Mesenteric fat pad (tissue), 1 donor: ENCODE measurements at places on chromosomes 5 and 9.

DNA sequence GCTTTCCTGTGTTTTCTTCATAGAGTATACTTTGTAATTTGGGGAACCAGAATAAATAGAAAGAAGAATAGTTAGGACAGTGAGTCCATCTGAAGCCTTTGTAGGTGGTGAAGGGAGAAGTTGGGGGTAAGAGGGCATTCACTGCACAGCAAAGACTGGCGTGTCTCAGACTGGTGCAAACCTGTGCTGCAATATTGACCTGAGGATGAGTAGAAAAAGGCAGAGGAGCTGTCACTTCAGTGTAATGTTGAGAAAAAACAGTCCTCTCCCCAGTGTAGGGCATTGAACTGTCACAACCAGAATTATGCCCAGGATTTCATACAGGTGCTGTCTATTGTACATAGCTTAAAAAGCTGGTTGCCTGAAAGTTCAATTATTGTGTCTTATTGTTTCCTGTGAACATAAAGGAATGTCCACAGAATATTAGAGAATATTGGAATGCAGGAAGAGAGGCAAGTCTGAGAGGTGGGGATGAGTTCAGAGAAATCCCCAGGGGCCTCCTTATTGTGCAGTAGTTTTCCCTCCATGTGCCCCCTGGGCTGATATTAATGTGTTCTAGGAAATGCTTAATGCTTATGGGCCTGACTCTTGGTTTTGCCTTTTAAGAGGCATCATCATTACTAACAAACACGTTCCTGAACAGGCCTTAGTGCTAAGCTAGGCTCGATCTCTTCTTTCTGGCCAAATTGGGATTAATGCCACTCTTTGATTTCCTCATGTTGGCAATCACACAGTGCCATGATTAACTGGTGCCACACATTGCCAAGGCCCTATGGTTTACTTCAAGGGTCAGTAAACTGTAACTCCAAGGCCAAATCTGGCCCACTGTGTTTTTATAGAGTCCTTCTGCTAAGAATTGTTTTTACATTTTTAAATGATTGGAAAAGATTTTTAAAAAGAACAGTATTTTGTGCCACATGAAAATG, 34.0 kb downstream of the DAPK1 start:
- no peak for DNase-seq

GRCh38 chr9:86322973-86323644, 31.1 kb downstream of the TUT7 start:
- DNase-seq: no peak

DNA sequence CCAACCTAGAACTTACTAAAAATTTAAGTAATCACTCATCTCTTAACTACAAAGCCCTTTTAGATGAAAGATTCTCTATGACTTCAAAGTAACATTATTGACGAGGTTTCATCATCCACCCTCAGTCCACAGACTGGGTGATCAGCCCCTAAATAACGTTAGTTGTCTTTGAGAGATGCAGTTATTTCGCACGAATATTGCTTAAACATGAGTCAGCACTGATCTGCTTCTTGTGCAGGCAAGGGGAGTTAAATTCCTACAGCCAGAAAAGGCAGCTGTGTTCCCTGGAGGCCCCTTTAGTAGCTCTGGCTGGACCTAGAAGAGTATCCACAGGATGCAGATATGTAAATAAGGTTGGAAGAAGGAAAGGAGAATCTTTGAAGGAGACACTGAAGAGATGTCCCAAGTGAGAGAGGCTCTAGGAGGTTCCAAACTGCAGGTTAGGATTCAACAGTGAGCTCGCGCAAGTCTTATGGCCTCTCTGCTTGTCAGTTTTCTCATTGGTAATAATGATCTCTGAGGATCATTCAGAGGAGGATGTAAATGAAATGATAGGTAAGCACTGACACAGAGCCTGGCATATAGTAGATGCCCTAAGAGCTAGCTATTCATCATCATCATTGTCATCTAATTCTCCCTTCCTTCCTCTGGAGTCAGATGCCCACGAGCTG, 122.2 kb upstream of the MAN2A1 start:
- DNase-seq: no peak

- DNase-seq: no peak
Observed at GRCh38 chr5:89972901-89973300, 436.7 kb downstream of the CETN3 start.

- DNase-seq: no peak
Observed at GRCh38 chr5:112356178-112356956, 62.7 kb downstream of the EPB41L4A start.

DNA sequence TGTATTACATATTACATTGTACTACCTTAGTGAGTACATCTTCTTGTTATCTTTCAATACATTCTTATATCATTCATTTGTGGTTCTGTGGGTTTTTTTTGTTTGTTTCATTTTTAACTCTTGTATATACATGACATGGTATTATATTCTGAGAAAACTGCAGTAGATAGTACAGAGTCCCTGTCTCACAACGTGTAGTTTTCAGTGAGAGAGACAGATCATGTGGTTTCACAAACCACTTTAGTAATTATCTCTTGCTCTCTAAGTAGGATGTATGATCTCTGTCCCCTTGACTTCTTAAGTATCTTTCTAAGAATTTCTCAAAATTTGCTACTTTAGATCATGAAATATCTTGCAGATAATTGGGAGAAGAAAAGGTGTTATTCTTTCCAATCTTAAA, 745.9 kb upstream of the CDH9 start:
- DNase-seq: no peak

DNA sequence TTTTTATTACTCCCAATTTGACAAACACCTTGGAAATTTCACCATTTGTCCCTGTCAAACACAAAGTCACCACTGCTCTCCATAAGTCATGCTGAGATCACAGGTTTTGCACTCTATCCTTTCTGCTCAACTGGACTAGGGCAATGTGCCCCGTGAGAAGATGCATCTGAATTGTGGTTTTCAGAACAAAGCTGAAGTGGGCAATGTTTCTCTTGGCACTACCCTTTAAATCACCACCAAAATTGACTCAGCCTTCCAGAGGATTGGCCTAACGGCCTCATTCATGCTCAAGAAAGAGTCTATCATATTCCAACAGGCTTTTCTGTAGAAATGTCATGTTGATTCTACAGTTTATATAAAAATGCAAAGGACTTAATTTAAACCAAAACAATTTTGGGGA, 81.0 kb upstream of the TRIO start:
- no peak for DNase-seq

DNA sequence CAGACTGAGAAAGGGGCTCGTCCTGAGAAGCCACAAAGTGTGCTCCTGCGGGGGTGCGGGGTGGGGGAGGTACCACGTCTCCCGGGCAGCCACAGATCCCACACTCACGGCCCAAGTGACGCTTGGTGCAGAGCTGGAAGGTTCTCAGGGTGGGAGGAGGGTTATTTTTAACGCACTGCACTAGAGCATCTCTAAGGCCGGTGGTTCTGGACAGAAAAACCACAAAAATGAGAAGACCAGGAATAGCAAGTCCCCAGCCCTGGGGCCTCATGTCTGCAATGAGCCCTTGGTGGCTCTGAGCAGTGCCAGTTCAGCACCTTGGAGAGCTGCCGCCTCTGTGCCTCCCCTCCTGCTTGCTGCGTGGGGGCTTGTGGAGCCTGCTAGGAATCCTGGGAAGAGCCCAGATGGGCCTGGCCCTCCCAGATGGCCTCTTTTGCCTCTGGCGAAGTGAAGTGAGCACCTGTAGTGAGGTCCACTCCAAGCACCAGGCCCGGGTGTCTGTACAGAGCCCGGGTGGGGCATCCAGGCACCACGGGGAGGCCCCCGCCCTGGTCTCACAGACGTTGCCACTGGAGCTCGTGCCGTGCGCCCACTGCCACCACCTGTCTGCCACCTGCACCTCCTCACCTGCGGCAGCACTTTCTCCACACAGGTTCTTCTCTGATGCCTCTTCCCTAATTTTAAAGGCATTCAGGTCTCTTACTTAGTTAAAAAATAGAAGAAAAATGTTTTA, 48.9 kb upstream of the CACNA1B start:
- no peak for DNase-seq

- no peak for DNase-seq
Observed at GRCh38 chr9:122954253-122954691, 13.5 kb downstream of the RABGAP1 start.

- no peak for DNase-seq
Observed at GRCh38 chr5:32505756-32506155, 61.2 kb upstream of the ZFR start.

DNA sequence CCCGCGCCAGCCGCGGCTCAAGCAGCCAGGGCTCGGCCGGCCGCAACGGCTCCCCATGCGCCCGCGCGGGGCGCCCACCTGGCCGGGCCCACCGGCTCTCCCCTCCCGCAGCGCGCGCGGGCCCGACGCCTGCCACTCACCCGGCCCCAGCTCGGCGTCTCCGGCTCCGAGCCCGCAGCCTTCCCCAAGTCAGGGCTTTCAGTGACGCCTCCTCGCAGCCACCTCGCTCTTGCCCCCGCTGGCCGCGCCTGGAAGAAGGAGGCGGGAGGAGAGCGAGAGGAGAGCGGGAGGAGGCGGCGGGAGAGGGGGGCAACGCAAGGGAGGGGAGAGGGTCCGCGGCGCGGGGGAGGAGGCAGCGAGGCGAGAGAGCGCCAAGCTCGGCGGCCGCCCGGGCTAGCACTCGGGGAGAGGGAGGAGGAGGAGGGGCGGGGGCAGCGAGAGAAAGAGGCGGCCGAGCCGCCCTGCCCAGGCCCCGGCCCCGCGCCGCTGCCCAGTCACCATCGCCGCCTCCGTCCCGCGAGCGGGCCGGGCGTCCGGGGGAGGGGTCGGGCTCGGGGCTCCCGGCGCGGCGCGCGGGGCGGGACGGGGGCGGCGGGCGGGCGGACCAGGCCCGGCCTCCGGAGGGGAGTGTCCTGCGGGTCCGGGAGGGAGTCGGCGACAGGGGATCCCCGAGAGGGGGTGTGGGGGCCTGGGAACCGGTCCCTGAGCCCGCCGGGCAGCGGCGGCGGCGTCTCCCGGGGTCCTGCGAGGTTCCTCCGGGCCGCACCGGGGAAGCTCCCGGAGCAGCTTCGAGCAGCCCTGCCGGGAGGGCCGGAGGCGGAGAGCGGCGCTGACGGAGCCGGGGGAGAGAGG, at the start of gene LHFPL2:
Gene LHFPL2, minus strand, starts transcription at position 414 of the 852 bp plus-strand sequence. CDS start 138,559 bp downstream, outside the sequence.
- peak; percentile 92 for DNase-seq

- DNase-seq: no peak
Observed at GRCh38 chr5:173774271-173774761, 113.8 kb upstream of the CPEB4 start.

DNA sequence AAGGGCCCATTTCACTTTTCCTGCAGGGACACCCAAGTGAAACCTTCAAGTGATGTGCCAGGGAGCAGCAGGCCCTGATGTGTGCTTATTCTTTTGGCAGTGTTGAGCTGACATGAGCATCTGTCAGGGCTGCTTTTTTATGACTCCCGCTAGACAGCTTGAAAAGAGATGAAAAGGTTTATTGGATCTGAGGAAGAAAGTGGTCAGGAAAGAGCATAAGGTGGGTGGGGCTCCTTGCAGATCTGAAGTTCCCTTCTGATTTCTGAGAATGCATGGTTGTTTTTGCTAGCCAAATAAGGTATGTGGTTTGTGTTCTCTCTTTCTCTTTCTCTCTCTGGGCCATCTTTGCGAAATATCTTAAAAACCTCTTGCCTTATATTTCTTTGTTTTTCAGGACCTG, 316.1 kb downstream of the DMRT2 start:
- DNase-seq: no peak

- DNase-seq: no peak
Observed at GRCh38 chr5:74864823-74865222, 1.4 kb downstream of the FAM169A start.

GRCh38 chr9:115373000-115373709, 255.2 kb upstream of the TNC start:
- DNase-seq: no peak

DNA sequence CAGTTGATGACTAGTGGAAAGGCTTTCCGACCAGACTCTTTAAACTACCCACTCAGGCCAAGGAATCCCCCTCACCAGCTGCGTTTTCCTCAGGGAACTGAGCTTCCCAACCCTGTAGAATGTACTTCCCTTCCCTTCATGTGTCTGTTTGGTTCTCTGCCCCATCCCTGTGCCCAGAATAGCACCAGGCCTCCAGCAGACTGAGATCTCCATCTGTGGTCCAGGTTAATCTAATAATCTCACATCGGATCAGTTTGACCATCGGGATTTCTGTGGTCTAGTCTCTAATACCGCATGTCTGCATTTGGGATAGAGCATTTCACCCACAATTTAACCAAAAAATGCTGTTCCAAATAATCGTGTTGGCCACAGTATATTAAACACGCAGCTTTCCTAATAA, 237.2 kb downstream of the ROR2 start:
- peak; percentile 26 for DNase-seq

DNA sequence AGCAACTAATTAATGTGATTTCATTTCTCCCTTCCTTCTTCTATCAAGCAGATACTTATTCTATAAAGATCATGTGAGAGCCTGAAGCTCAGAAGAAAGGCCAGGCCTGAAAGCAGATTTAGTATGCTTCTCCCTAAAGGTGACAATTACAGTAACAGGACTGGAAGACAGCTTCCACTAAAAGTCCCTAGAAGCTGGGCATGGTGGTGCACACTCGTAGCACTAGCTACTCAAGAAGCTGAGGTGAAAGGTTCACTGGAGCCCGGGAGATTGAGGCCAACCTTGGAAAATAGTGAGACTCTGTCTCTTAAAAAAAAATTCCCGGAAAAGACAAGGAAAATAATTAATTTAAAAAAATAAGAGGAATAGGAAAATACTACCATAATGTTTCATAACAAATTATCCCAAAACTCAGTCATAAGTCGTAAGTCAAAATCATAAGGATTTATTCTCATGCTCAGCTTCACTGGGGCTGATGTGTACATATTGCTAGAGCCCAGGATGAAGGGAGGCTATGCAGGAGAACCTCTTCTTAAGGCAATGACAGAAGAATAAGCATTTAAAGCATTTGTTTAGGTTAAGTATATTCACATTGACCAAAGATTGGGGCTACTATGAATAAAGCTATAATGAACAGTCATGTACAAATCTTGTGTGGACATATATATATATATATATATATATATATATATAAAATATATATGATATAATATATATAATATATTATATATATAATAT, 210.8 kb upstream of the SMARCA2 start:
- DNase-seq: no peak

DNA sequence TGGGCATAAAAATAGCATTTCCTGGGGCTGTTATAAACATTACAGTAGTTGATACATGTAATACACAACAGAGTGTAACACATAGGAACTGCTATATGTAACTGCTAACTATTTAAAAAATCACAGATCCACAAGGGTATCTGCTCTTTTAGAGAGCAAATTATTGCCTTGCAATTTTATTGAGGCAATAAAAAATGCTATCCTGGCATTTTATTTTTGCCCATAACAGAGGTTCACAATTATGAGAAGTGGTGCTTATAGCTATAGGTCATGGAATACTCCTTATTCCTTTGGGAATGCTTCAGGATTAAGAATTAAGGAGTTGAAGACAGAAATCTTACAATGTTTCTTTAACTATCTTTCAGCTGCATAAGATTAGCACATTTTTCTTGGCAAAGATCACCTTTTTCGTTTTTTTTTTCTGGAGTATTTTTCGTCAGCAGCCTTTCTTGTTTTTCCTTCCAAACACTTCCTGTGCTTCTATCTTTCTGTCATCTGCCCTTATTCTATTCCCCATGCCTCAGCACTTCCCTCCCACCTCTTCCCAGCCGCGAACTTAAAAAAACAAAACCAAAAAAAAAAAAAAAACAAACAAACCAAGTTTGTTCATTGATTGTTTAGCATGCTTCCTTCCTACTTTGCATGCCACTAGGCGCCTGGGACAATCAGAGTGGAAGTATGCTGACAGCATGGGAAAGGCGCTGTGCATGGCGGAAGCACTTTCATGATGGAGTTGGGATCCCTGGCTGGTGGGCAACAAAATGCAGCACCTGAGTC, 264.2 kb downstream of the MAST4 start:
- no peak for DNase-seq
